ENCODE measurements at places on chromosomes 4 and X.

- no peak for DNase-seq
These were observed 47.7 kb upstream of the DHX15 start for GRCh38 chr4:24632011-24632410.

DNA sequence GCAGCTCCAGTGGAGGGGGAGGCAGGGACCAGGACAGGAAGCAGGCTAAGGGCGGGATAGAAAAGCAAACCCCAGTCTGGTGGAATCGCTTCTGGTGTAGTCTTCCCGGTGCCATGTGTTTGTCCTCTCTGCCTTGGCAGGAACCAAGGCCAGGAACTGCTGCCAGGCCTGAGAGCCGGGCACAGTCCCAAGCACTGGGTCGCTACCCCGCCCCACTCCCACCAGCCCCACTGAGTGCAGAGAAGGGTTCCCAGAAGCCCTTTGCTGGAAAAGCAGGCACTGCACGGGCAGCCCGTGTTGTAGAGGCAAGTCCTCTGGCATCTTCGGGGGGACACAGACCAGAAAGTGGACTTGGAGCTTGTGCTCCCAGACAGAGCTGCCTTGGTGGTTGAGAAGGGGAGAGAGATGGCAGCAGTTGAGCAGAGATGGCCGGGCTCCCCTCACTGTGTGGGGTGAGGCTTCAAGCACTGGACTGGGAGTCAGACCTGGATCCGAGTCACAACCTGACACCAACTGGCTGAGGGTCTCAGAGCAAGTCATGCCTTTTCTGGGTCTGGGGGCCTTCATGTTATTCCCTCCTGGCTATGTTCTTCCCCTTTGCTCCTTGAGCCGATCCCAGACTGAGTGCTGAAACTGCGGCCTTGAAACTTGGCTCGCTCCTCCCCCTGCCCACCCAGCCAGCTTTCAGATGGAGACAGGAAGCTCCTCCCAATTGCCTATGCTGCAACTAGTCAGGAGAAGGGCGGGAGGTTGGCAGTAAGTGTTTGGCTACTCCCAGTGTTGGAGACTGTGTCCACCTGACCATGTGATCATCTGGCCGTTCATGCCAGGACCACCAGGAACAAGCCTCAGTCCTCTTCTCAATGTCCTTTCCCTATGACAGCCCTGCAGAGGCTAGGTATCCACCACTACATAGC lies 59.7 kb upstream of the MTM1 start:
- DNase-seq = no peak

DNA sequence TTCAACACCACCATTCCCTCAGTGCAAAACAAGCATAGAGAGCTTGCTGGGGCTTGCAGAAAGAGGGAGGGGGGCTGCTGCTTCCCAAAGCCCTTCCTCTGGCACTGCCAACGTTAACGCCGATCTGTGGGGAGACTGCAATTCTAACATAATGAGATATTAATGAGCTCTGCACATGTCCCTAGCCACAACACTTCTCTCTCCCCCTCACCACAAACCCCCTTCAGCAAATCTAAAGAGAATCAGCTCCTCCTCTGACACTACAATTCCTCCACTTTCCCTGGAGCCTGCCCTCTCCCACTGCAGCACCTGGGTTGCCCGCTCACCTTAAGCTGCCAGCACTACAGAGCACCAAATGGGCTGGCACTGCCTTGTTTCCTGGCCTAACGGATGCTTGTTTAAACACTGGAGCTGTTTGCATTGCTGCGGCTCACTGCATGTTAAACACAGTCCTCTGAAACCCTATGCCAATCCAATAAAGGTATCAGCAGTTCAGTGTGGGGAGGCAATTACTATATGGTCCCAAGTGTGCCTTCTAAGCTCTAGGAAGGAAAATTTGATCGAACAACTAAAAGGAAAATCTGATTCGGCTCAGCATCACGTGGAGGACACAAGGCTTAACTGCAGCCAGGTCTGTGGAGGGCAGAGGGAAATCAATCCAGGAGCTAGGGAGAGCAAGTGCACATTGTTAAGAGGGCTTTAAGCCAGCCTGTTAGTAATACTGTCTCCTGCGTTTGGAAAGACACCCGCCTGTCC lies 232.4 kb downstream of the MAML3 start:
- no peak for DNase-seq

DNA sequence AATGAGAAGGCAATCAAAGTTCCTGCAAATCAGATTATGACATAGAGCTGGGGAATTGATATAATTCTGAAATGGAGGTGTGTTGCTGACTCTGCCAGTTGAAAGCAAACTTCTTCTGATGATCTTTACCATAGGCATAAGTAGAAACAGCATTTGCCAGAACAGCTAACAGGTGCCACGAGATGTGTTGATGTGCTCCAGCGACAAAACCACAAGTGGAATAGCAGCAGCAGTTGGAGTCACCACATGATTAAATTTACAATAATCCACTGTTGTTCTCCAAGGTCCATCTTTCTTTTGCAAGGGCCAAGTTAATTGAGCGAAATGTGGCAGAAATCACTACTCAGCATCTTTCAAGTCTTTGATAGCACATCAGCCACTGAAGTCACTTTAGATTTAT lies 3.7 kb upstream of the OSTC start:
- DNase-seq = no peak
